ENCODE measurements at places on chromosomes 12 and 14.

DNA sequence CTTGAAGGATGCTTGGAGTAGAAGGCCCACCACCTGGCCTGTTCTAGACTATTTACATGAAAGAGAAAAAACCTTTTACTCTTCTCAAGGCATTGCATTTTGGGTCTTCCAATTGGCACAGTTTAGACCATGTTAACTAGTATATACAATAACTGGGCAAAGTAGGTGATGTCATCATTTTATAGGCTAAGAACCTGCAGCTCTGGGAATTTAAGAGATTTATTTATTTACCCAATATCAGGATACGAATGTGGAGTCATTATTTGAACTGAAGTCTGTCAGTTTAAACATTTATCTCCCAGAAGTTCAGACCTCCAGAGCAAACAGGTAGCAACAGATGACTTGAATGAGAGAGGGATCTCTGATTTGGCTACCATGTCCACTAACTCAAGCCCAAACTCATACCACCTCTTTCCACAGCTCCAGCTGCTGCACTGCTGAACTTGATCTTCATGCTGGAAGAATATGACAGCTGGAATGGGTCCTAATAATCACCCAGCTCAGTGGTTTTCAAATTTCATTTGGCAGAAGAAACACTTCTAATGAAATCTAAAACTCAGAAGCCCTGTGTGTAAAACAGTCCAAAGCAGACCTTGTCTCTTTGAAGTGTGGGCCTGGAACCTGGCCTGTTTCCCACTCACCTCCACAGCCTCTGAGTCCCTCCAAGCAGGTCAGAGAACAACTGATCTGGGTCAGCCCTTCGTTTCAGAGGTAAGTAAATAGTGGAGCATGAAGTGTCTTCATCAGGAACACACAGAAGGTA, 179.2 kb downstream of the EMP1 start:
- DNase-seq = no peak

GRCh38 chr14:57018065-57018464, 207.8 kb upstream of the OTX2 start:
- DNase-seq = no peak

- DNase-seq = no peak
These were observed 26.8 kb downstream of the CCNK start for GRCh38 chr14:99507860-99508640.

GRCh38 chr12:5134861-5135525, 91.3 kb downstream of the KCNA5 start:
- DNase-seq = no peak

GRCh38 chr12:13091832-13092231, 11.6 kb downstream of the GSG1 start:
- no peak for DNase-seq

DNA sequence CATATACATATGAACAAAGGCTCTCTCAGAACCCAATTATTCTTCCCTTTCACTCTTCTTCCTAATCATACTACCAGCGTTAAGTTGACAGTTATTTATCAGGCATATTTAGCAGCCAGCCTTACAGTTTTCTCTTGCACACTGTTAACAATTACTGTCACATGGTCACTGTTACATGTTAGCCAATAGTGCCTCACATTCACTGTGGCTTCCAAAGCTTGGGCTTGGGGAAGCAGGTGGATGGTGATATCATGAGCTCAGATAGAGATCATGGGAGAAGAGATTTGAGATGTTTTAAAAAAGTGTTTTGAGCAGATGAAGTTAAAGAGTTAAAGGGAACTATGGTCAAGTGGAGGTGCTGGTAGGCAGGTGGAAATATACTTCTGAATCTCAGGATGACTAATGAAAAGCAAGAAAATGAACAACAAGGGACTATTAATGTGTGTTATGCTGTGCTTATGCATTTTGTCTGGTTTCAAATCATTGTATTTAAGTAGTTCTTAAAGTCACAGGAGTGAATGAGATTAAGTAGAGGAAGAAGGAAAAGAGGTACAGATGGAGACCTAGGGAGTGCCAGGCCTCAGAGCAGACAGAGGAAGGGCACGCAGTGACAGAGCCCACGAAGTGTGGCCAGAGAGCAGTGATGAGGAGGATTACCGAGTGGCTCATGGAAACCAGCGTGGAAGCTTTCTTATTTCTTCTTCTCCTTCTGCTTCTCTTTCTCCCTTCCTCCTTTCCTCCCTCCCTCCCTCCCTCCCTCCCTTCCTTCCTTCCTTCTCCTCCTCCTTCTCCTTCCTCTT, 39.6 kb downstream of the BICD1 start:
- no peak for DNase-seq

GRCh38 chr14:34785223-34786006, 71.0 kb upstream of the CFL2 start:
- no peak for DNase-seq

- DNase-seq = no peak
These were observed 189.7 kb downstream of the BCAT1 start for GRCh38 chr12:24759155-24759554.

Data from SK-N-DZ (cell line).